ENCODE measurements at places on chromosomes 2 and 18. TPM values are rescaled to one million over a fixed set of nuclear protein-coding genes. Genes with fewer than 3 reads are reported as not detected.

The RTP5 gene
- not detected for total RNA-seq

GRCh38 chr2:71500426-71501079 is 47.2 kb downstream of the DYSF start:
- DNase-seq, result no peak

- no peak for DNase-seq
Measured at GRCh38 chr2:158142568-158143332, 41.1 kb downstream of the UPP2 start.

- DNase-seq, result peak; percentile 76
Measured at GRCh38 chr2:43305012-43305411, 78.6 kb upstream of the ZFP36L2 start.

- no peak for DNase-seq
Measured at GRCh38 chr2:36789181-36789804, 92.8 kb downstream of the VIT start.

DNA sequence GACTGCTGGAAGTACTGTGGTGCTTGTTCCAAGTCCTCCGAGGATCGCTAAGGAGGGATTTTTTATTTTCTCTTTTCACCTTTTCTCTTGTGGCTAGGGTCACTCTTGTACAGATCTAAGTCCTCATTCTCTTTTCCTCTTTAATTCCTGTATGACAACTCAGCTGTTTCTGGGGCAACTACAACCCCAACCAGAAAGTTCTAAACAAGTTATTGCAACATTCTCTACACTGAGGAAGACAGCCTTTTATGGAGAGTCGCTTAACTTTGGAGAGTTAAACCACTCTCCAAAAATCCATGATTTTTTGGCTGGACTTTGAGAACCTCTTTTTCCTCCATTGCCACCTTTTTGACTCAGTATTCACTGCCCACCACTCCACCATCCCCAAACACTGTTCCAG is 74.0 kb upstream of the SESTD1 start:
- DNase-seq, result no peak

The BMP10 gene
- total RNA-seq, result 5,642 TPM

DNA sequence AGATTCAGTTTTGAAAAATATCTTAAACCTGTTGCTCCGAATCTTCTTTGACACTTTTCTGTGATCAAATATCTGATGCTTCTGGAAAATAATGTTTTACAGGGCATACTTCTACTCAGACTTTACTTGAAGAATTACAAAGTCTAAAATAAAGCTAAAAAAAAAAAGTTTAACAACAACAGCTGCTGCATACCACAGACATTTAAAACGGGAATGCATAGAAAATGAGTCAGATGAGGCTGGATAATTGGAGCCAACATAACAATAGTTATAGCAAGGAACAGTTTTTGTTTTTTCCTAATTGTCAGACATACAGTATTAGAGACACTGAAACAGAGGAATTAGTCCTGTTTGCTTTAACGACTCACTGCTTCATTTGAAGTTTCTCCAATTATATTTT is 1090.2 kb downstream of the SUCLG1 start:
- no peak for DNase-seq

Measured in right atrium auricular region (tissue), 2 donors.